ENCODE measurements at places on chromosomes 2 and 18. TPM values are rescaled to one million over a fixed set of nuclear protein-coding genes. Genes with fewer than 3 reads are reported as not detected.

GRCh38 chr2:171505374-171505773 is 16.9 kb upstream of the CYBRD1 start:
- H3K27ac ChIP-seq: no peak overlapping the region
- H3K27me3 ChIP-seq: no peaks in the 10 kb centered on the region
- H3K4me3 ChIP-seq: no peak overlapping the region

GRCh38 chr2:15265889-15266288 is 295.2 kb downstream of the NBAS start:
- H3K27me3 ChIP-seq: no peaks in the 10 kb centered on the region
- no peak overlapping the region for H3K27ac ChIP-seq

DNA sequence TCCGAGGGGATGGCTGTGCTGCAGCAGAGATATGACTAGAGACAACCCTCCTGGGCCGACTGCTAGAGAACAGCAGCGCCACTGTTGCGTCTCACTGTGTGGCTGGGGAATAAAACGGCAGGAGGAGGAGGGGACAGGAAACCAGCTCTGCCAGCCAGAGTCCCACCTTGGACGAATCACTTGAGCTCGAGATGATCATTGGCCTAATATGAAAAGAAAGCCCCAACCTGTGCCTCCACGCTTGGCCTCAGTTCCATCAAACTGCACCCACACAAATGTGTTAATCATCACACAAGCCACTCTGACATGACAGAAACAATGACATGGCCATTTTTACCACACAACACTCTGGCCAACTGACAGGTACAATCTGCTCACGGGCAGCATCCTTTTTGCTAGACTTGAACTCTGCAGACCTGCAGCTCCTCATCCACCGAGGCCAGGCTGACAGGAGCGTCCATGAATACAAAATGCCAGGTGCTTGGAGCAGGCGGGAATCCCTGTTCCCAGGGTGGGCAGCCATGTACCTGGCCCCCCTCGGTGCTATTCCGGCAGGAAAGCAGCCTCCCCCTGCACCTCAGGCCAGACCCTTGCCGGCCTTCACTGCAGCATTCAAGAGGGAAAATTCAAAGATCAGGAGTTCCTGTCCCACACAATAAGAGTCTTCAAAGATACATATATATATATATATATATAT is 52.3 kb downstream of the PARD6G start:
- H3K27ac ChIP-seq: no peak overlapping the region
- H3K4me1 ChIP-seq: no peaks in the 10 kb centered on the region
- H3K4me3 ChIP-seq: no peak overlapping the region

DNA sequence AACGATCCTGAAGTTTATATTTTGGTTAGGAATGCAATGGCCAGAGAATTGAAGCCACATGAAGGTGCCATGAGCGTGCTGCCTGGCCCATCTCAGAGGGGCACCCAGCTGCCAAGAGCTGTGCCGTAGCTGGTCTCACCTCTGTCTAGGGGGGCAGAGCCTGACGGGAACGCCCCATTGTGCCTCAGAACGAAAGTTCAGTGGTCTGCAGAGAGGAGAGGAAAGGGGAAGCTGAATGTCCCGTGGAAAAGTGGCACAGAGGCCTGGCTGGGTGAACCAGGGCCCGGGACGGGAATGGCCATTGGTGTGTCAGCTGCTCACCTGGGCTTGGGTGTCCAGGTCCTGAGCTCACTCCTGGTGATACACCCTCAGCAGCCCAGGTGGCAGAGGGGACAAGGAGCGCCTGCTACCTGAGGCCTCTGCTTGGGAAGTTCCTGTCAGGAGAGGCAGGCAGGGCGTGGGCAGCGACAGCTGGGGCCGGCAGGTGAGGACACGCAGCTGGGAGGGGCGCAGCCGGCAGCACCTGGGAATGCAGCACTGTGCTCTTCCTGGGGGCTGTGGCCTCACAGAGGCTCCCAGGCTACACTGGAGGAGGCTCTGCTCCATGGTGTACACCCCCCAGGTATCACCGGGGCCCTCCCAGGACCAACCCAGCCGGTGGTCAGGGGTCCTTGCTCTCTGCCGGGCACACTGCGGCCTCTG is 67.3 kb downstream of the PARD6G start:
- no peaks in the 10 kb centered on the region for H3K36me3 ChIP-seq
- no peak overlapping the region for H3K4me3 ChIP-seq
- no peaks in the 10 kb centered on the region for H3K27me3 ChIP-seq
- H3K27ac ChIP-seq: no peak overlapping the region

DNA sequence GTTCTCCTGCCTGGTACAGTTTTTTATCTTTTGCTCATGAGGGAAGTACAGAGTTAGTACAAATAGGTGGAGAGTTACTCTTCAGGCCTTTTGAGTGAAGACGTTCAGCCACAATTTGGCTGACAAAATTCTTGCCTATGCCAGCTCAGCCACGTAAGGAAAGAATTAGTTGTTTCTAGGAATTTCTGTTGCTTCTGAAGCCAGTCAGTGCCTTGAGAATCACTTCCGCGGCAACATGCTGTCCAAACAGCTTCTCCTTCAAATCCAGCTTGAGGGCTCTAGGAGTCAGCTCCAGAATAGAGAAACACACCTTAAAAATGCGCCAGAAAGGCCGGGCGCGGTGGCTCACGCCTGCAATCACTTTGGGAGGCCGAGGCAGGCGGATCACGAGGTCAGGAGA is 27.5 kb downstream of the M1AP start:
- no peaks in the 10 kb centered on the region for H3K4me1 ChIP-seq
- H3K27me3 ChIP-seq: no peaks in the 10 kb centered on the region
- no peaks in the 10 kb centered on the region for H3K36me3 ChIP-seq
- no peak overlapping the region for H3K27ac ChIP-seq

DNA sequence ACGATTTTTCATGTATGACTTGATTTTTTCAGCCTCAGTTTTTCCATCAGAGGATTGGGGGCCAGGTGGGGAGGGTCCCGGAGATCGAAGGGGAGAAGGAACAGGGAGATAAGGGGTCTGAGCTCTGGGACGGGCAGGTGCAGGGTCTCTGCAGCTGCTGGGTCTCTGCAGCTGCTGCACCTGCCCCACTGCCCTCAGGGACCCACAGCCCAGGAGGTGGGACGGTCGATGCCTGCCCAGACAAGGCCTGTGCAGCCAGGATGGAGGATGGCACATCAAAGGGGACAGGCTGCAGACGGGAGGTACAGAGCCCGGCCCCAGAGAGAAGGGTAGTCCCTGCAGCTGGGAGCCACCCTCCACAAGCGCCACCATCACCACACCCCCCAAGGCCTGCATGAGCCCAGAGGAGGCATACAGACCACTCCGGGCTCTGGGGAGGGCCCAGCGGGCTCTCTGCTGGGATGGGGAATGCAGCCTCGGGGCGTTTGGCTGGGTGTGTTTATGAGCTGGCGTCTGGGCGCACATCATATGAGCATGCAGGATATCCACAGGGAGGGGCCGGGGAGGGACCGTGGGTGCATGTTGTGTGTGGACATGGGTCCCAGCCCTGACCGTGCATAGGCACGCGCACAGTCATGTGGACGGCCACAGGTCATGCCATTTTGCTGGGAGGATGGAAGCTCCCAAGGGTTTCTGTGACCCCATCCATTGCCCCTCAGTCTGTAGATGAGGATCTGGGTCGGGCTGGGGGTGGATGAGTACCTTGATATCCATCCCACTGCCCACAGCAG is 34.9 kb upstream of the GPC1 start:
- H3K27ac ChIP-seq: no peak overlapping the region
- no peaks in the 10 kb centered on the region for H3K27me3 ChIP-seq
- H3K36me3 ChIP-seq: no peaks in the 10 kb centered on the region
- no peak for DNase-seq
- no peaks in the 10 kb centered on the region for H3K4me1 ChIP-seq

The ZNF236 gene
- 11.0 TPM for total RNA-seq

DNA sequence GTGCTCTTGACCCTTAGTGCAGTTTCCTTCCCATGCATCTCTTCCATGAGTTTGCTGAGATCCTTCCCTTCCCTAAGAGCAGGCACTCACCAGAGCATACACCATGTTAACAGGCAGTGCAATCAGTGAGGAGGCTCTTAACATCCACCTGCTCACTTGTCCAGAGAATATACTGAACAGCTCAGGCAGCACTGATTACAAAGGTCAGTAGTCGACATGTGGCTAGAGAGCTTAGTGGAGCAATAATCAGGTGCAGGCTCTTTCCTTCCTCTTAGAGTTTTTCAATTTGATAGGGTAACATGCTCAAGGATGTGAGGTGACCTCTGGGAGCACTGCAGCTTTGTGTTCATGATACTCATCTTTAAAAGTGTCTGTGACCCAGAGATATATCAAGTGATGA is 144.1 kb upstream of the SETBP1 start:
- no peaks in the 10 kb centered on the region for H3K36me3 ChIP-seq
- DNase-seq: no peak
- no peak overlapping the region for H3K27ac ChIP-seq
- H3K27me3 ChIP-seq: no peaks in the 10 kb centered on the region
- H3K4me1 ChIP-seq: no peaks in the 10 kb centered on the region

DNA sequence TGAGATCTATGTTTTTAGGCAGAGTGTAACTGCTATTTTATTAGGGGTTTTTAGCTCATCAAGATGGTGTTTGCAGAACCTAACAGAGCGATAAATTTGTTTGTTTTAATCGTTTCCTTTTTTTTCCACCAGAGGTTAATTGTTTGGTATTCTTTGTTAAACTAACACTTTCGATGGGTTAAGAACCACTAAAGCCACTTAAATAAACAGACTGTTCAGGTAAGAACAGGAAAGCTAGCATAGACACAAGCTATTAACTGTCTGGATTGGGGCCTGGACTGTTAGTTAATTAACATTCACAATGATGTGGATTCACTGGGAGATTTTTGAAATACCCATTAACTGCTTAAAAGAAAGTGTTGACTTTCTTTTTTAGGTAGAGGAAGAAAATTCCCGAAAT is 209.0 kb upstream of the COPS8 start:
- H3K27ac ChIP-seq: no peak overlapping the region
- H3K27me3 ChIP-seq: no peaks in the 10 kb centered on the region
- H3K36me3 ChIP-seq: no peaks in the 10 kb centered on the region
- H3K4me3 ChIP-seq: no peak overlapping the region
- H3K4me1 ChIP-seq: peaks cover 14% of the 10 kb centered on the region

DNA sequence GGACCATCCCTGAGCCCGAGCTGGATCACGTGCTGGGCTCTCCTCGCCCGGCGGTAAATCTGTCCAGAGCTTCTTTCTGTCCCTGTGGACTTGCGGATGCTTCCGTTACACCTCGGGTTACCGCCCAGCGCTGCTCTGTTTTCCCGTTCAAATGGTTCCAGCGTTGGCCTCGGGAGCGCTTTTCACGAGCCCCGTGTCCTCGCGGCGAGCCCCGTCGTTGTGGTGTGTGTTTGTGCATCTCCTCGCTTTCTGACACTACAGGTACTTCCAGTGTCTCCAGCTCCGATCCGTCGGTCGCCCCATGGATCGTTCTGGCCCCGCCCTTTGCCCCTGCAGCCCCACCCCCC is 77.4 kb downstream of the RTP5 start:
- no peaks in the 10 kb centered on the region for H3K27me3 ChIP-seq
- H3K36me3 ChIP-seq: no peaks in the 10 kb centered on the region
- H3K4me3 ChIP-seq: no peak overlapping the region

- H3K27ac ChIP-seq: peak overlapping the region; percentile 80
- H3K4me1 ChIP-seq: peaks cover 89% of the 10 kb centered on the region
- peak; percentile 58 for DNase-seq
- H3K4me3 ChIP-seq: no peak overlapping the region
- no peaks in the 10 kb centered on the region for H3K27me3 ChIP-seq
- no peaks in the 10 kb centered on the region for H3K36me3 ChIP-seq
These were observed 146.6 kb downstream of the SMAD7 start for GRCh38 chr18:48803951-48804855.

- H3K4me1 ChIP-seq: peaks cover 35% of the 10 kb centered on the region
- peak; percentile 98 for DNase-seq
- no peak overlapping the region for H3K4me3 ChIP-seq
- peak overlapping the region; percentile 89 for H3K27ac ChIP-seq
These were observed 122.7 kb downstream of the COL6A3 start for GRCh38 chr2:237291138-237291792.

- H3K27me3 ChIP-seq: no peaks in the 10 kb centered on the region
- H3K27ac ChIP-seq: no peak overlapping the region
These were observed 30.8 kb downstream of the CCDC93 start for GRCh38 chr2:117983040-117983439.

- no peak for DNase-seq
- no peaks in the 10 kb centered on the region for H3K27me3 ChIP-seq
- no peak overlapping the region for H3K27ac ChIP-seq
These were observed 363.6 kb downstream of the CTNNA2 start for GRCh38 chr2:79876430-79876829.

The NOTO gene
- total RNA-seq: not detected

The ITPRIPL1 gene
- 0.44 TPM for total RNA-seq

The DNAJC5G gene
- 0.59 TPM for total RNA-seq

GRCh38 chr18:68665628-68666027 is 49.3 kb downstream of the TMX3 start:
- H3K36me3 ChIP-seq: no peaks in the 10 kb centered on the region
- H3K27ac ChIP-seq: no peak overlapping the region
- DNase-seq: no peak
- H3K4me1 ChIP-seq: no peaks in the 10 kb centered on the region
- no peaks in the 10 kb centered on the region for H3K27me3 ChIP-seq
- H3K4me3 ChIP-seq: no peak overlapping the region

DNA sequence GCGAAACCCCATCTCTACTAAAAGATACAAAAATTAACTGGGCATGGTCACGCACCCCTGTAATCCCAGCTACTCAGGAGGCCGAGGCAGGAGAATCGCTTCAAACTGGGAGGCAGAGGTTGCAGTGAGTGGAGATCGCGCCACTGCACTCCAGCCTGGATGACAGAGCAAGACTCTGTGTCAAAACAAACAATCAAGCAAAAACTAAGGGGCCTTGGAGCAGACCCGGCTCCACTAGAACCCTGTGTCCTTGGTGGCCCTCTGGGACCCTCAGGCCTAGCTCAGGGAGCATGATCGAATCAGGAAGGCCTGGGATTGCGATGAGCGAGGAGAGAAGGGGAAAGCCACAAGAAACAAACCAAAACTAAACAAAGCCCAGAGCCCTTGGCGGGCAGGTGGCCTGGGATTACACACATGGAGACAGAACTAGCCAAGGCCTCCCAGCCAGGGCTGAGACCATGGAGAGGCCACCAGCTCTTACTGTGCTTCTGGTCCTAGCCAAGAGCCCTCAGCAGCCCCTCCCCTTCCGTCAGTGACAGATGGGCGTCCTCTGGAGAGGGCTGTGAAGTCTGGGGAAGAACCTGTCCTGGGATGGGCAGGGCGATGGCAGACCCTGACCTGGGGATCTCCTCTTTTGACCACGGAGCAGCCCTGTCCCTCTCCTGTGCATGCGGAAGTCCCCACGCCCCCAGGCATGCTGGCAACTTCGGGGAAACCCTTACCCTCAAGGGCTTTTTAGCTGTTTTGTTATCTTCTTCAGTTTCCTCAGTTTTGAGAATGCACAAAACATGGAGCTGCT is 27.4 kb upstream of the CATIP start:
- H3K4me1 ChIP-seq: peaks cover 21% of the 10 kb centered on the region
- no peak overlapping the region for H3K4me3 ChIP-seq
- DNase-seq: no peak
- H3K36me3 ChIP-seq: no peaks in the 10 kb centered on the region
